ENCODE measurements at places on chromosomes 2 and 18. TPM values are rescaled to one million over a fixed set of nuclear protein-coding genes. Genes with fewer than 3 reads are reported as not detected.

- no peak for DNase-seq
These were observed 97.4 kb downstream of the APOB start for GRCh38 chr2:20946468-20946867.

DNA sequence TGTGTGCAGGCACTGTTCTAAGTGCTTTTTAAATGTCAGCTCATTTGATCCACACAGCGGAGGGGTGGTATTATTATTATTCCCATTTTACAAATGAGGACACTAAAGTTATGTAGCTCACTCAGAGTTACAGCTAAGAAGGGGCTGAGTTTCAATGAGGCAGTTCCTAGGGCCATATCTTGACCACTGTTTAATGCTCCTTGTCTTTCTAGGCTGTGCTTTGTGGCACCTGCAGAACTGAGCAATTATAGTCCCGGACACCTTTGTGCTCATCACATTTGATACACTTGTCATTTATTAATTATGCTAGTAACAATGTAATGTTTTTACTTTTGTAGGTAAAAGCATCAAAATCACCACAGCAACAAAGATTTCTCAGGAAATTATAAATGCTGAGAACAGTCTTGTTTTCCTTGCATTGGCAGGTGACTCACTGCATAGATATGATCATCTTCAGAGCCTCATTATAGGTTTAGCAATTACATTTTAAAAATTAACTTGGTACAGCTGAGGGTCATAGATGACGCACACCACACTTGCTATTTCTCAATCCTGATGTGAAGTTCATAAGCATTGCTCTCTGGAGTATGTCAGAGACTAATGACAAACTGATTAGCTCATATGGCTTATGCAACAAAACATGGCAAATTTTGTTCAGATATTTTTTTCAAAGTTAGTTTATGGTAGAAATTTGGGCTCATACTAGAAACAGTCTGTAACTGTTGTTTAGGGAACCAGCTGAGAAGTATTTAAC is 366.8 kb downstream of the TGIF1 start:
- DNase-seq, result no peak

DNA sequence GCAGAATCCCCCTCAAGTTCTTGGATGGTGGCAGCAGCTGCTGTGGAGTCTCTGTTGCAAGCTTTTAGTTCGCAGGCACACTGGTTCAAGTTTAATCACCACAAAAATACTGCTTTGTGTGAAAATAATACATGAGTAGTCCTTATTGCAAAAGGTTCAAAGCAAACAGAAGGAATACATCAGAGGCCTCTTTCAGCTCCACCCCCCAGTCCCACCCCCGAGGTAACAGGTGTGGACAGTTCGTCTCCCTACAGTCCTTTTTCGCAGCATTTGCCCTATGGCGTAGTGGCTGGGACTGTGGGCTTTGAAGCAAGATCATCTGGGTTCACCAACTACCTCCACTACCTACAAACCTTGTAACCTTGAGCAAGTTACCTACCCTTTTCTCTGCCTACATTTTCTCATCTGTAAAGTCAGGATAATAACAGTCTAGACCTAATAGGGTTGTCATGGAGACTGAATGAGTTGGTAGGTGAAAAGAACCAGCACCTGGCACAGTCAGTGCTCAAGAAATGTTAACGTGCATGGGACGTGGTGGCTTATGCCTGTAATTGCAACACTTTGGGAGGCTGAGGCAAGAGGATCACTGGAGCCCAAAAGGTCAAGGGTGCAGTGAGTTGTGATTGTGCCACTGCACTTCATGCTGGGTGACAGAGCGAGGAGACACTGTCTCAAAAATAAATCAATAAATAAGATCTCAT is 61.7 kb downstream of the TCF7L1 start:
- DNase-seq, result no peak

DNA sequence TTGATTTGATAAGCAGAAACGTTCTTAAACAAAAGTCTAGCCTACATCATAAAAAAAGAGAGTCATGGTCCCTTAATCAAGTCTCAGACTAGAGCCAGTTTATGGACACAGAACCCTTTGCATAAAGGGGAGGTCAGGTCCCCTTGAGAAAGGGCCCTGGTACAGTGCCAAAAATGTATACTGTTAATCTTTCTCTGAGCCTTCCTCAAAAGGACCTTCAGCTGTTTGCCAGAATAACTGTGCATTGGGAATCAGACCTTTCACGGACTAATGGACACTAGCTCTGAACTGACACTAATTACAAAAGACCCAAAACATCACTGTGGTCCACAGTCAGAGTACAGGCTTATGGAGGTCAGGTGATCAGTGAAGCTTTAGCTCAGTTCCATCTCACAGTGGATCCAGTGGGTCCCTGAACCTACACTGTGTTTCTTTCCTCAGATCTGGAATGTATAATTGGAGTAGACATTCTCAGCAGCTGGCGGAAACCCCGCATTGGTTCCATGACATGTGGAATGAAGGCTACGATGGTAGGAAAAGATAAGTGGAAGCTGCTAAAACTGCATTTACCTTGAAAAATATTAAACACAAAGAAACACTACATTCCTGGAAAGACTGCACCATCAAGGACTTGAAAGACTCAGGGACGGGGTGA is 151.4 kb downstream of the TMEFF2 start:
- no peak for DNase-seq

The CCDC148 gene
- total RNA-seq, result 0.07 TPM

The IL1R2 gene
- 0.17 TPM for total RNA-seq

The OSR1 gene
- total RNA-seq, result 0.44 TPM
